Activated CD8-positive, alpha-beta T cell treated with anti-CD3 and anti-CD28 coated beads, Interleukin-2, amount 10 ng/mL, durations not matched to agents 7 days and 5 days (primary cell): ENCODE measurements at places on chromosomes 5 and 9.

GRCh38 chr9:115972362-115972761 is 181.2 kb upstream of the PAPPA start:
- DNase-seq = no peak

DNA sequence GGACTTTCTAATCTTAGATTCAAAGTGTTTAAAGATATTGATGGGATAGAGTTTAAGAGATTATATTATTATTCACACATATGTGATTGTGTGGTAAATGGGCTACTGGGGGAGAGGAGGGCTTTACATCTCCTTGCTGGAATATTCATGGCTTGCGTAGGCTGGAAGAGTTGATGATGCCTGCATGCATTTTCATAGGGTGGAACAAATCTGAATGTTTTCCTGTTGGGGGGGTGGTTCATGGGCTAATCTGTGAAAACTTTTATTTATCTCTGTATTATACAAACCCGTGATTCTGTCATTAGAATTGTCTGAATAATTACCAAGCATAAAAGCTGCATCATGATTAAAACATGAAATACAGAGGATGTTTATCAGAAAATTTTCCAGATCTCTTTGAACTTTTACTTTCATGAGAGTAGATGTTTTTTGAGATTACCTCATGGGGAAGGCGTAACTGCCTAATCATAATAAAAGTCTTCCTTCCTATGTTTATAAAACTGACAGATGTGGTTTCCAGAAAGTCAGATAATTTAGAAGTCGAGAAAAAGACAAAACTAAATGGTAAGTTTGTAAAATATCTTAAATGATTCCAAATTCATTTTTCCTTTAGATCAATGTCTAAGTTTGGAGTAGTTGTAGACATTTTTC is 1185.4 kb upstream of the SEMA6A start:
- DNase-seq = no peak

DNA sequence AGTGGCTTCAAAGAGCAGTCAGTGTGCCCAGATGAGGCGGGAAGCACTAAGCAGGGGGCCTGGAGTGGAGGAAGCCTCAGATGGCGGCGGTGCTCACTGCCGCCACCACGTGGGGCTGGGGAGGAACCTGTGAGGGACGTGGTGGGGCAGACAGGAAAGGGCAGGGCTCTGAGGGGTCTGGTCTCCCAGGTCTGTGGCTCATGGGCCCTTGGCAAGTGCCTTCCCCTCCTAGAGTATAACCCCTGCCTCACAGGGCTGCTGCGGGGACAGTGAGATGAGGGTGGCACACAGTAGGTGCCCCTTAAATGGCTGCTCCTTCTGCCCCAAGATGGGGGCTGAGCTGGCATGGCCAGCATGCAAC is 26.6 kb downstream of the NR5A1 start:
- DNase-seq = peak; percentile 26

GRCh38 chr9:125889112-125889475 is 141.9 kb downstream of the PBX3 start:
- DNase-seq = no peak

DNA sequence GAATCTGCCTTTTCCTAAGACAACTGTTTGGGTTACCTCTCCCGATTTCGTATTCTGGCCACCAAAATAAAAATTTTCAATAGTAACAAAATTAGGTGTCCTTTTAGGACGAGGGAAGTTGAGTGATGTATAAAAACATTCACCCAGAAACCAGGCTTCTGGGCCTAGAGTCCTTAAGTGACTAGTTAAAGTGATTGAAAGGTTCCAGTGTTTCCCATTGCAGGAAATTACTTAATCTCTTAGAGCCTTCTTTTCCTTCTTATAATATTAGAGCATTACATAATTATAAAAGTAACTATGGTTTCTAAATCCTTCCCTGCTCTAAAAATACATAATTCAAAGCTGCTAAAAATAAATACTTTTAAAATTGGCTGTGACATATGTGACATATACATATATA is 7.3 kb downstream of the MCIDAS start:
- DNase-seq = no peak

DNA sequence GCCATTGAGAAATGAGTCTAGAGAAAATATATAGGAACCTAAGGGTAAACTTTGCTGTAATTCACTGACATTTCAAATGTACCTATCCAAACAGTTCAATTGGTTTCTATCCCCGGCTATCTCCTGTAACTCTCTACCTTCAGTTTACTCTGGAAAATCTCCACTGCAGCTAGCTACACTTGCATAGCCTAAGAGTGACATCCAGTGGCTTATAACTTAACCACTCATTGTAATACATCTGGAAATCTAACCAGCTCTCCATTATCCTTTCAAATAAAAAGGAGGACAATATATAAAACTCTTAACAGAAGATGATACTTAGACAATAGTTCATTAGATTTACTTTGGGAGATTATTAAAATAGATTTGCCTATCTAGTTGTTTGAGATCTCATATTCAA is 35.3 kb upstream of the SPDL1 start:
- no peak for DNase-seq

DNA sequence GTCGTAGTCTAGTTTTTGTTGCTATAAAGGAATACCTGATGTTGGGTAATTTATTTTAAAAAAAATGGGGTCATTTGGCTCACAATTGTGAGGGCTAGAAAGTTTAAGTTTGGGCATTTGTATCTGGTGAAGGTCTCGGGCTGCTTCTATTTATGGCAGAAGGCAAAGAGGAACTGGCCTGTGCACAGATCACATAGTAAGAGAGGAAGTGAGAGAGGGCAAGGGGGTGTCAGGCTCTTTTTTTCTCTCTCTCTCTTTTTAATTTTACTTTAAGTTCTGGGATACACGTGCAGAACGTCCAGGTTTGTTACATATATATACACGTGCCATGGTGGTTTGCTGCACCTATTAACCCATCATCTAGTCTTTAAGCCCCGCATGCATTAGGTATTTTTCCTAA is 453.3 kb downstream of the DIRAS2 start:
- no peak for DNase-seq

GRCh38 chr5:107743373-107744000 is 72.8 kb upstream of the EFNA5 start:
- DNase-seq = no peak
